ENCODE measurements at places on chromosomes 6 and 20. TPM values are rescaled to one million over a fixed set of nuclear protein-coding genes. Genes with fewer than 3 reads are reported as not detected.

The LRRN4 gene
- not detected for total RNA-seq

The DLK2 gene
- 0.37 TPM for total RNA-seq

The KCNQ5 gene
- 4.3 TPM for total RNA-seq

The CLPSL2 gene
- total RNA-seq, result not detected

The DEFB127 gene
- not detected for total RNA-seq

The TAF8 gene
- 50.4 TPM for total RNA-seq

GRCh38 chr20:3115190-3116107 is 30.9 kb upstream of the AVP start:
- no peak overlapping the region for H3K4me3 ChIP-seq
- peaks cover 5% of the 10 kb centered on the region for H3K36me3 ChIP-seq

GRCh38 chr20:34426026-34426425 is 63.0 kb downstream of the ITCH start:
- no peaks in the 10 kb centered on the region for H3K4me1 ChIP-seq
- no peak overlapping the region for H3K27ac ChIP-seq
- peaks cover 20% of the 10 kb centered on the region for H3K36me3 ChIP-seq
- H3K4me3 ChIP-seq, result no peak overlapping the region
- no peak for DNase-seq
- no peaks in the 10 kb centered on the region for H3K27me3 ChIP-seq

GRCh38 chr6:84050408-84050807 is 16.8 kb downstream of the MRAP2 start:
- no peaks in the 10 kb centered on the region for H3K36me3 ChIP-seq
- H3K27ac ChIP-seq, result no peak overlapping the region
- peaks cover 2% of the 10 kb centered on the region for H3K27me3 ChIP-seq
- no peak overlapping the region for H3K4me3 ChIP-seq
- no peak for DNase-seq

DNA sequence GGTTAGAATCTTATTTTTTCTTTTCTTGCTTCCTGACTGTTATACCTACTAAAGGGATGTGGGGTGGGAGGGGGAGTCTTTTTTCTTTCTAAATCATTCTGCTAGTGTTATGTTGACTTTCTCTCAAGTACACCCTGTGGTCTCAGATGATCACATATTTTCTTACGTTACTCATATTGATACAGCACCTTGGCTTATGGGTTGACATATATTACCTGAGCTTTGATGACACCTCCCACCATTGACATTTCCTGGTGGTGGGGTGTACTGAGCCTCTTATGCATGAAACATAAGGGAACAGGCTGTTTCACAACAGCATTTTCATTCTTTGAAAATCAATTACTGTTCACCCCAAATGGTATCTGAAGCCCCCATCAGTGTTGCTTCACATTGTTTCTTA is 169.8 kb downstream of the MMS22L start:
- peaks cover 4% of the 10 kb centered on the region for H3K36me3 ChIP-seq
- H3K27ac ChIP-seq, result no peak overlapping the region
- no peak overlapping the region for H3K4me3 ChIP-seq
- no peaks in the 10 kb centered on the region for H3K27me3 ChIP-seq
- no peak for DNase-seq

DNA sequence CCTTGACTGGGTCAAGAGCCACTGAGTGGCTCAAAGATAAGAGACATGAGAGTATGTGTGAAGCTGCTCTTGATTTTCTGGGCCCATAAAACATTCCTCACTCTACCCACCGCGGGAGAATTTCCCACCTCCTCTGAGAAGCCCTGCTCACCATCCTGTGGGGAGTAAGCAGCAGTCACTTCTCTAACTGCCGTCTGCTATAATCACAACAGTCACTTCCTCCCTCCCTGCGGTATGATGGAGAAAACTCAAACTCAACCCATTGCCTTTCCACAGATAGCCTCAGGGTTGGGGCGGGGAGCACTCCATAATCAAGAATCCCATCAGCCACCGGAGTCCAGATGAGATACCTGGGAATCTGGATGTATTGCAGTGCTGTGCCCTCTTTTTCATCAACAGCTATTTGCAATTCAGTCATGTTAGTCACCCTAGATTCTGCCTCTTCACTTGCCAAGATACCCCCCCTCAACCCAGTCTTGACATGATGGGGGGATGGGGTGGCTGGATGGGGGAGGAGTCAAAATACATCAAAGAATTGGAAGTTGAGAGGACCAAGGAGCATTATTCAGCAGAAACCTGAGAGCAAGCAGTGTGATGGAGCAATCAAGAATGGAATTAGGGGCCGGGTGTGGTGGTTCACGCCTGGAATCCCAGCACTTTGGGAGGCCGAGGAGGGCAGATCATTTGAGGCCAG is 5.1 kb downstream of the MOCS1 start:
- no peak overlapping the region for H3K27ac ChIP-seq
- no peaks in the 10 kb centered on the region for H3K36me3 ChIP-seq
- H3K27me3 ChIP-seq, result peaks cover 4% of the 10 kb centered on the region
- DNase-seq, result no peak
- H3K4me3 ChIP-seq, result no peak overlapping the region
- H3K4me1 ChIP-seq, result peaks cover 8% of the 10 kb centered on the region

DNA sequence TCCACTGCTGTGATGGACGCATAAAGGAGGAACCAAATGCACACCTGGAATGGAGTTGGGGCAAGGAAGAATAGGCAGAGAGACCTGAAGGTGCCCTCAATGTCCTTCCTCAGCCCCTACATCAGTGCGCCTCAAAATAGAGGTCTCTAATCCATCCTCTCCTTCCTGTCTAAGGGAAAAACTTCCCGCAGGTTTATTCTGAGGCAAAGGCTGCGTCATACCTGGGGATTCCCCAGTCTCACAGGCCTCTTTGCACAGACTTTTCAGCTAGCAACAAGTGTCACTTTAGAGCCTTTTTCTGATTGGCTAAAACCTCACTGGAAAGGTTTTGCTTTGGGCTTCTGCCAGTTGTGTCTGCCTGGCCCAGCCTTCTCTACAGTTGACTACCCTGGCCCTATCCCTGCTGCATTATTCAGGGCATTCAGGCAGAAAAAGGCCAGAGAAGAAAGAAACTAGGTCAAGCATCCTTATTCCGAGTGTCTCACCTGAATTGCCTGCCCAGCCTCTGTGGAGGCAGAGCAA is 1.8 kb upstream of the HLA-DQB1 start:
- H3K4me3 ChIP-seq, result no peak overlapping the region
- peaks cover 39% of the 10 kb centered on the region for H3K27me3 ChIP-seq
- no peak for DNase-seq
- H3K27ac ChIP-seq, result no peak overlapping the region
- H3K36me3 ChIP-seq, result peaks cover 11% of the 10 kb centered on the region

DNA sequence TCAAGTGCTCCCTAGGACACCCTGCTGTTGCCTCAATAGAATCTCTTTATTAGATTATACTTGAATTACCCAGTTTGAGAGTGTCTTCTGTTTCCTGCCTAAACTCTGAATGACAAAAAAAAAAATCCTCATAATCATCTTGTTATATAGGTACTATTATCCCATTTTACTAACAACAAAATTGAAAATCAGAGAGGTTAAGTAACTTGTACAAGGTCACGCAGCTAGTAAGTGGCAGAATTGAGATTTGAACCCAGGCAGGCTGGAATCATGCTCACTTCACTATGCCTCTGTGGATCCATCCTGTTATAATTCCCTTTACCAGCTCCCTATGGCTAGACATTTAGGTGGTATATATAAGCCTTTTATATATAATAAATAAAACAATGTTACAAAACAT is 36.6 kb upstream of the UBR2 start:
- peaks cover 4% of the 10 kb centered on the region for H3K27me3 ChIP-seq
- no peaks in the 10 kb centered on the region for H3K36me3 ChIP-seq
- no peak for DNase-seq
- H3K4me3 ChIP-seq, result no peak overlapping the region

All from activated naive CD8-positive, alpha-beta T cell treated with anti-CD3 and anti-CD28 coated beads, Interleukin-2, amount 10 ng/mL, durations not matched to agents 7 days and 5 days (primary cell).